Activated T-cell treated with anti-CD3 and anti-CD28 coated beads, Interleukin-2, amount 50 U/mL, for 72 hours (primary cell): ENCODE measurements at places on chromosomes 7 and 10. TPM values are rescaled to one million over a fixed set of nuclear protein-coding genes. Genes with fewer than 3 reads are reported as not detected.

Gene BLOC1S2
- total RNA-seq: 78.9 TPM

Gene NRCAM
- 2.5 TPM for total RNA-seq

Gene MET
- total RNA-seq: 2.4 TPM

Gene LHFPL3
- not detected for total RNA-seq

Gene XRCC2
- total RNA-seq: 13.2 TPM

GRCh38 chr10:124207391-124207790 lies 114.0 kb upstream of the CHST15 start:
- H3K4me3 ChIP-seq: no peak overlapping the region
- no peaks in the 10 kb centered on the region for H3K36me3 ChIP-seq
- no peaks in the 10 kb centered on the region for H3K4me1 ChIP-seq
- no peaks in the 10 kb centered on the region for H3K27me3 ChIP-seq
- DNase-seq: no peak

- no peak for DNase-seq
- H3K27me3 ChIP-seq: no peaks in the 10 kb centered on the region
- no peaks in the 10 kb centered on the region for H3K4me1 ChIP-seq
Observed at GRCh38 chr10:46524472-46525176, 31.8 kb downstream of the GPRIN2 start.

- DNase-seq: no peak
- no peaks in the 10 kb centered on the region for H3K4me1 ChIP-seq
- no peaks in the 10 kb centered on the region for H3K27me3 ChIP-seq
- H3K4me3 ChIP-seq: no peak overlapping the region
- no peak overlapping the region for H3K27ac ChIP-seq
- no peaks in the 10 kb centered on the region for H3K36me3 ChIP-seq
Observed at GRCh38 chr10:116489460-116489859, 56.3 kb upstream of the PNLIP start.

GRCh38 chr7:26556061-26556881 lies 264.6 kb downstream of the SNX10 start:
- DNase-seq: no peak
- no peak overlapping the region for H3K4me3 ChIP-seq
- H3K27ac ChIP-seq: no peak overlapping the region
- H3K4me1 ChIP-seq: no peaks in the 10 kb centered on the region
- H3K36me3 ChIP-seq: no peaks in the 10 kb centered on the region

GRCh38 chr7:74379938-74380337 lies 73.8 kb upstream of the GTF2IRD1 start:
- DNase-seq: no peak
- no peaks in the 10 kb centered on the region for H3K27me3 ChIP-seq
- H3K4me1 ChIP-seq: no peaks in the 10 kb centered on the region
- no peak overlapping the region for H3K4me3 ChIP-seq
- no peak overlapping the region for H3K27ac ChIP-seq

- H3K4me3 ChIP-seq: no peak overlapping the region
- no peaks in the 10 kb centered on the region for H3K36me3 ChIP-seq
- DNase-seq: no peak
- peak overlapping the region; percentile 17 for H3K27ac ChIP-seq
- H3K27me3 ChIP-seq: no peaks in the 10 kb centered on the region
Observed at GRCh38 chr7:3083350-3083749, 39.7 kb upstream of the CARD11 start.

DNA sequence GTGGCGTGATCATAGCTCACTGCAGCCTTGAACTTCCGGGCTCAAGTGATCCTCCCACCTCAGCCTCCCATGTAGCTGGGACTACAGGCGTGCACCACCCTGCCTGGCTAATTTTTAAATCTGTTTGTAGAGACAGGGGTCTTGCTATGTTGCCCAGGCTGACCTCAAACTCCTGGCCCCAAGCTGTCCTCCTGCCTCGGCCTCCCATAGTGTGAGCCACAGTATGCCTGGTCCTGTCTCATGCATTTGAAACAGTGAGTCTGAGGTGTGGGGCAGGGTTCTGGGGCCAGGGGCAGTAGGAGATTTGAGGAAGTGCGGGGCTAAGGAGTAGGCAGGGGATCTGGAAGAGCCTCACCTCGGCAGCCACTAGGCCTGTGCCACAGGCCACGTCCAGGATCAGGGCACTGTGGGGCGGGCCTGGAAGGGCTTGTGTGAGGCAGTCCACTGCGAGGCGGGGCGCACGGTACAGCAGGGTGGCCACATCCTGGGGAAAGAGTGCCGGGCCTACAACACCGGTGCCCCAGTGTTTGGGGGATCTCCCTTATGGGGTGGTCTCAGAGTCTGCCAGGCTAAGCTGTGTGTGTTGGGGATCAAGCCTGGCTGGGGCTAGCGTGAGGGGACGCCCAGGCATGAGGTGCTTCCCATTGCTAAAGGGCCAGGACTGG lies 1.5 kb downstream of the METTL27 start:
- H3K27me3 ChIP-seq: peaks cover 6% of the 10 kb centered on the region
- no peak overlapping the region for H3K27ac ChIP-seq
- DNase-seq: no peak
- H3K36me3 ChIP-seq: no peaks in the 10 kb centered on the region
- H3K4me3 ChIP-seq: peak overlapping the region; percentile 60
- no peaks in the 10 kb centered on the region for H3K4me1 ChIP-seq

DNA sequence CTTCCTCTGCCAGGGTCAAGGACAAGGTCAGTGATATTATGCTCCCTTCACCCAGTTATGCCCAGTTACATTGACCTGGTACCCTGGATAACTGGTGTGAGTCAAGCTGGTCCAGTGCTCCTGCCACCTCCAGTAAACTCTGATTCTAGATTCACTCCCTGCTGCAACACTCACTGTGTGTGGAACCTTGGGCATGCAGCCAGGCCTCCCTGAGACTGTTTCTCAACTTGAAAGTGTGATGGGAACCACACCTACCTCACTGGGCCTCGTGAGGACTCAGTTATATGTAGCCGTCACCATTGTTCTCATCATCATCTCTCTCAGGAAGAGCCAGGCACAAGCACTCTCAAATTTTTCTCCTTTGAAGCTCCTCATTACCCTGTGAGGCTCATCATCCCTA lies 935 bp upstream of the ZNF736 start:
- peaks cover 22% of the 10 kb centered on the region for H3K4me1 ChIP-seq
- H3K36me3 ChIP-seq: peaks cover 2% of the 10 kb centered on the region
- DNase-seq: peak; percentile 49

DNA sequence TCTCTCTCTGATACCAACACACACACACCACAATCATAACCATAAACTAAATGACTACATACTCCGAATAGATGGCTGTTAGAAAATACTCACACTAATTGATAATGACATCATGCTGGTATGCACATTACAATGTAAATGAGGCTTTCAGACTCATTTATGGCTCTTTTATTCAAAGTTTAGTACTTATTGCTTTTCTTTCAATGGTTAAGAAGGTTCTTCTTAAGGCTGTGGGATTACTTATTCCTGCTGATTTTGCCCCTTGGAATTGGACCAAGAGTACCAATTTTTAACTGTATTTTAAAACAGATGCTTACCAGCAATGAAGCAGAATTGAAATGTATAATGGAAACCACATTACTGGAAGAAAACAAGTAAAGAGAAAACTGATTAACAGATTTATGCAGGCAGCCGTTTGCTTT lies 20.6 kb upstream of the CABCOCO1 start:
- H3K36me3 ChIP-seq: no peaks in the 10 kb centered on the region
- H3K4me1 ChIP-seq: peaks cover 4% of the 10 kb centered on the region
- no peak overlapping the region for H3K27ac ChIP-seq

GRCh38 chr7:111470998-111471397 lies 91.3 kb downstream of the IMMP2L start:
- peaks cover 10% of the 10 kb centered on the region for H3K36me3 ChIP-seq
- no peak for DNase-seq
- H3K27ac ChIP-seq: no peak overlapping the region
- no peaks in the 10 kb centered on the region for H3K4me1 ChIP-seq
- no peak overlapping the region for H3K4me3 ChIP-seq
- H3K27me3 ChIP-seq: no peaks in the 10 kb centered on the region

DNA sequence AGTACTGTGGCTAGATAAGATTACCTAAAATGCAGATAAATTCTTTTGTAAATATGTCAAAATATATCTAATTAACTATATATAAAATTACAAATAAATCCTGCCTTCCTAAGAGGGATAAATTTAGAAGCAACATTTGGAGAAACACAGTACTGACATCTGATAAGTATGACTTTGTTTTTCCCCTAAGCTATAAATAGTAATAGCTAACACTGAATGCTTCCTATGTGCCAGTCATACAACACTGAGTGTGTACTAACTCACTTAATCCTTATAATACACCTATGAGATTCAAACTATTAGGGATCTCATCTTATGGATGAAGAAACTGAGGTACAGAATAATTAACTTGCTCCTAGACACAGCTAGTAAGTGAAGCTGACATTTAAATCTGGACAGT lies 733.4 kb downstream of the MAGI2 start:
- no peaks in the 10 kb centered on the region for H3K36me3 ChIP-seq
- H3K4me1 ChIP-seq: no peaks in the 10 kb centered on the region
- H3K27me3 ChIP-seq: no peaks in the 10 kb centered on the region

DNA sequence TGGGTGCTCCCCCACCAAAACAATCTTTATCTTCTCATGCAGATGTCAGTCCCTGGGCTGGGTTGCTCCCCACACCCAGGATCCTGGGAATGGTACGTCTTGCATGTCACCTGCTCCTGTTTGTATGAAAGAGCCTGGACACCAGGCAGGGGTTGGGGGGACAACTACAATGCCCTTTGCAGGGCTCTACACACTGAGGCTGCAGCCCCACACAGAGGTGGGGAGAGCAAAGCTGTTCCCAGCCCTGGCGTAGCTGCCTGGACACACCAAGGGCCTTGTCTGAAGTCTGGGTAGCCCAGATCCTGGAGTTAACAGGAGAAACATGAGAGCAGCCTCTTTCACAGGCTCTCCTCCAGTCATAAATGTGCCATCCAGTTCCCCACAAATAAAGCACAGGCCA lies 61.2 kb upstream of the TMEM72 start:
- no peak overlapping the region for H3K4me3 ChIP-seq
- no peaks in the 10 kb centered on the region for H3K4me1 ChIP-seq
- no peak overlapping the region for H3K27ac ChIP-seq

DNA sequence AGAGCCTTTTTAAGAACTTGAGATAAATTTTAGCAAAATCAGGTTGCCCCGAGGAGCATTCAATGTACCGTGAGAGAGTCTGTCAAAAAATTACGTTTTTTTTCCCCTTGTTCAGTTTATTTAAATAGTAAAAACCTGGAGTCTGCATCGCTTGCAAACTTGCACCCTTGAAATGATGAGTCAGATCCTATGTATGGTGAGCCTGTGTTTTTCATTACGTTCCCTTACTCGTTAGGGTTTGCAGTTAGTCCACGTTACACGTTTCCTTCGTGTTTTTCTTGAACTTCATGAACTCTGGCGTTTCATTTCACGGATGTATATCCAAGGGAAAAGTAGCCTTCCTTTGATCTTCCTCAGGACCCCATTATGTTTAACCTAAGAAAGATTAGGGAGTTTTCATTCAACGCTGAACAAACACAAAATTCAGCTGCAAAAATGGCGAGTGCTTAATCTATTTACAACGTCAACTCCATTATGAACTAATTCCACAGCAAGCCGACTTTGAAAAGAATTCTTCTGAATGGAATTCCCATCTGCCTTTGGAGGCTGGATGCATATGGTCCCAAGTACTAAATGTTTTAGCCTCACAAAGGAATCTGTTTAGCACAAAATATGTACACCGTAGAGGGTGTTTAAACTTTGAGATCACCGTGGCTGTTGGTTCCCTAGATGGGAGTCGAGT lies 182.4 kb downstream of the MYOF start:
- H3K27ac ChIP-seq: no peak overlapping the region
- H3K27me3 ChIP-seq: no peaks in the 10 kb centered on the region
- no peaks in the 10 kb centered on the region for H3K4me1 ChIP-seq
- H3K4me3 ChIP-seq: no peak overlapping the region

DNA sequence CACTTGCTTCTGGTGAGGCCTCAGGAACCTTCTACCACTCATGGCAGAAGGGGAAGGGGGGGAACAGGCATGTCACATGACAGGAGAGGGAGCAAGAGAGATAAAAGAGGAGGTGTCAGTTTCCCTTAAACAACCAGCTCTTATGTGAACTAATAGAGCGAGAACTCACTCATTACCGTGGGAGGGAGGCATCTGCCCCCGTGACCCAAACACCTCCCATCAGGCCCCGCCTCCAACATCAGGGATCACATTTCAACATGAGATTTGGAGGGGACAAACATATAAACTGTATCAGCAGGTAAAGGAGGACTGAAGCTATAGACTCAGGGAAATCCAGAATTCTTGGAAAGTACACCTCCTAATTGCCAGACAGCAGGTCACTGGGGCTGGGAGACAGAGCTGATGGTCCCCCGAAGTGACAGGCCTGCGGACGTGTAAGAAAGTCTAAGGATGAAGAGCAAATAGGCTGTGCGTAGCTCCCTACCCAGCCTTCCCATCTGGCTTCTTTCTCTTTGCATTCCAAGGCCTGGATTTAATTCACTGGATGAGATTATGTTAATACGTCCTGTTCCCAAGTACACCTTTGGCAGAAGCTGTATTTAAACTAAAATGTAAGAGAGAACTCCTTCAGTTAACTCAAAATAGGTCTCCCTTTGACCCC lies 186.7 kb upstream of the LYZL2 start:
- H3K27me3 ChIP-seq: no peaks in the 10 kb centered on the region
- no peak for DNase-seq
- no peak overlapping the region for H3K4me3 ChIP-seq
- H3K27ac ChIP-seq: no peak overlapping the region
- H3K36me3 ChIP-seq: no peaks in the 10 kb centered on the region
- peaks cover 25% of the 10 kb centered on the region for H3K4me1 ChIP-seq

- DNase-seq: no peak
- peaks cover 5% of the 10 kb centered on the region for H3K4me1 ChIP-seq
- H3K27ac ChIP-seq: no peak overlapping the region
- no peaks in the 10 kb centered on the region for H3K36me3 ChIP-seq
Observed at GRCh38 chr7:134685250-134685649, 38.6 kb downstream of the BPGM start.

DNA sequence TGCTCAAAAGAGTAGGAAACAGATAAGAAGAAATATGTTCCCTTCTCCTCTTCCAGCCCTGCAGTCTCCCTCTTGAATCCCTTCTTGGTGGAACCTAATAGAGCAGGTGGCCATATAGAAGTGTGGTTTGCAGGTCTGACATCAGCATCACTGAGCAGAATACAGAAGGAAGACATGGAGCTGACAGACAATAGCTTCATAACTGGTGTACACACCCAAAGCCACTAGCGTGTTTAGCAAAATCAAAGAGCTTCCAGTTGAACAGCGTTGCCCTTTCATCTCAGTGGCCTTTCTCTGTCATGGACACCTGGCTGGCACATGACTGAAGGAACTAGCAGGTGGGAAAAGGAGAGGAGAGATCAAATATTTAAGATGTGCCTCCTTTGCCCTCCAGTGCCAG lies 245.5 kb downstream of the BAMBI start:
- H3K4me3 ChIP-seq: no peak overlapping the region
- H3K27me3 ChIP-seq: peaks cover 16% of the 10 kb centered on the region
- no peak for DNase-seq
- no peaks in the 10 kb centered on the region for H3K4me1 ChIP-seq
- no peak overlapping the region for H3K27ac ChIP-seq

DNA sequence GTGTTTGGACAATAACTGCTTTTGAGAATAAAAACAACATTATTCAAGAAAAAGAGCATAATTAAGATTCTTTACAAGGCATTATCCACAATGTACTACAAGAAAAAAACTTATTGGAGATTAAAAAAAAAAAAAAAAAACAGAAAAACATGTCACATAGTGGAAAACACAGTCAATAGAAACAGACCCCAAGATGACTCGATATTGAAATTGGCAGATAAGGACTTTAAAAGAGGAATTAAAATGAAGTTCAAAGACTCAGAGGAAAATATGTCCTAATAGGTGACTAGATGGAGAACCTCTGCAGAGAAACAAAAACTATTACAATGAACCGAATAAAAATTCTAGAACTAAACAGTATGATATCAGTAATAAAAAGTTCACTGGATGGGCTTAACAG lies 248.9 kb downstream of the CALN1 start:
- no peak overlapping the region for H3K4me3 ChIP-seq
- DNase-seq: no peak
- H3K4me1 ChIP-seq: no peaks in the 10 kb centered on the region
- peaks cover 4% of the 10 kb centered on the region for H3K36me3 ChIP-seq
- H3K27ac ChIP-seq: no peak overlapping the region
- no peaks in the 10 kb centered on the region for H3K27me3 ChIP-seq
